ENCODE measurements at places on chromosomes 6 and 20. TPM values are rescaled to one million over a fixed set of nuclear protein-coding genes. Genes with fewer than 3 reads are reported as not detected.

- DNase-seq = no peak
Measured at GRCh38 chr6:143516690-143517446, 5.3 kb upstream of the FUCA2 start.

DNA sequence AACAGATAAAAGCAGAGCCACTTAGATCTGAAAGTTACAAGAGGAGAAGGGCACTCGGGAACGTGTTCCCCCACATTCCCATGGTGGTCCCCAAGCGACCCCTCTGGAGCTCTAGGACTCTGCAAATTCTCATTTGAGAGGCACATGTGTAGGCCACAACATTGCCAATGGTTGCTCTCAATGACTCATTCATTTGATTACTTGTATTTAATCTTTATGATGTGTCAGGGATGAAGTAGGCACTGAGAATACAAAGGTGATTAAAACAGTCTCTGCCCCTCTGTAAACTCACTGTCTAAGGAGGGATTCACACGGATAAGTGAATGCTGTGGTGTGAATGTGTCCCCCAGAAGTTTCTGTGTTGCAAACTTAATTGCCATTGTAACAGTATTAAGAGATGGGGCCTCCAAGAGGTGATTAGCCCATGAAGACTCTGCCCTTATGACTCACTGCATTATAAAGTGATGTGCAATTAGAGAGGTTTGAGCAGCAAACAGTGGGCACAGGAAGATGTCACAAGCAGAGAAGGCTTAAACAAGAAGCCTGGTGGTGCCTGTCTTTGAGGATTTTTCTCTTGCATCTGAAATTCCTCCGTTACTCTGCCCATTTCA is 34.0 kb upstream of the TRAM2 start:
- no peak for DNase-seq

- DNase-seq = no peak
Measured at GRCh38 chr6:39933669-39934130, 562 bp downstream of the MOCS1 start.

GRCh38 chr6:14743144-14743473 is 502.8 kb upstream of the JARID2 start:
- no peak for DNase-seq

GRCh38 chr6:45970326-45970725 is 45.3 kb downstream of the CLIC5 start:
- no peak for DNase-seq

- no peak for DNase-seq
Measured at GRCh38 chr20:17799575-17800227, 99.9 kb downstream of the BANF2 start.

DNA sequence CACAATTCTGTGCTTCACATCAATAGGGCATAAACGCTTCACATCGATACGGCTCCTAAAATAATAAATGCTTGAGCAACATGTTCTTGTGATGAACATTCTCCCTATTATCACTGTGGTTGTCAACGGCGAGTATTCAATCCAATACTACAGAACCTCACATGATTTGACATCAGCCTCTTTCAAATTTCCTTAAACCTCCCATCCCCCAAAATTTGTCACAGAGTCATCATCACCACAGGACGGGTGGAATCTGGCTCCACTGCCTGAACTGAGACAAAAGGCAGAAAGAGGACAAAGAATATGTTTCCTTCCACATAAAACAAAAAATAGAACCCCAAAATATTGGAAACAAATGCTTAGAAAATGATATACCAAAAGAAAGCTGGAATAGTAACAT is 7.3 kb downstream of the THEMIS start:
- no peak for DNase-seq

DNA sequence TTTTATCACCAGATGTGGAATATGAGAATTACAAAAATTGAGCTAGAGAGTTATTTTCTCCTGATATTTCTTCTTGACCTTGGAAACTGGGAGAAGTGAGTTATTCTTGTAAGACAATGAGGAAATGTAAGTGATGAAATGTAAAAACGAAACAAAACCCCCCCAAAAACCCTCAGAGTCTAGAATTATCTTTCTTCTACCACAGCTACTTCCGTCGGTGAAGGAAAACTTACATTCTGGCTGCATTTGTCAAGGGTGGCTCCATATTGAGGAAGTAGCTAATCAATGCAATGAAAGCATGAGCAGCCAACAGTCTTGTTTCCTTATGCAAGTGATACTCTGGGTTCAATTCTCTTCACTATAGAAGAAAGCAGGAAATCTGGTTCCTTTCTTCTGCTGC is 661.7 kb upstream of the CITED2 start:
- no peak for DNase-seq

GRCh38 chr6:76004202-76004601 is 68.3 kb downstream of the IMPG1 start:
- no peak for DNase-seq

The DPPA5 gene
- polyA plus RNA-seq = not detected

The TFAP2D gene
- polyA plus RNA-seq = not detected

DNA sequence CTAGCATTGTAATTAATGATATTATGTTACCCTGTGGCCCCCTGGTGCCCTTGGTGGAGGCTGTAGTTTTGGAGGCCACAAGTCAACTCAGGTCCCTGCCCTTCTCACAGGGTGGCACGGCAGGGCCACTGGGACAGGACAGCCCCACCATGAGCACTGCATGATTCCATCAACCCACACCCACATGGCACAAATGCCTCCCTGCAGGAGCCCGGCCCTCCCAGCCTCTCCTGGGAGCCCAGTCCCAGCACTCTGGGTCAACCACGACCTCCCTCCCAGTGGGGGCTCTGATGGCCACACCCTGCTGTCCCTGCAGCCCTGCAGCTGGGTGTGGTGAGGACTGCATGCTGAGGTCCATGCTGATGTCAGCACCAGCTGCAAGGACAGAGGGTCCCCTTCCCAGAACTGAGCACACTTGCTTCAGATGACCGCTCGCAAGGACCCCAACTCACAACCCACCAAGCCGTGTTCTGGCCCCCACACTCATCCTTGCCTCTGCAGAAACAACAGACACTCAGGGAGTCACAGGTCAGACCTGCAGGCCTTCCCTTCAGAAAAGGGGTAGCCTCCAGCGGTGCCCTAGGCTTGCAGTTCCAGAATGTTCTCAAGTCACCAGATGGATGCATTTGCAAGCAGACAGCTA is 15.7 kb upstream of the CST7 start:
- no peak for DNase-seq

The NRN1 gene
- 3.4 TPM for polyA plus RNA-seq

DNA sequence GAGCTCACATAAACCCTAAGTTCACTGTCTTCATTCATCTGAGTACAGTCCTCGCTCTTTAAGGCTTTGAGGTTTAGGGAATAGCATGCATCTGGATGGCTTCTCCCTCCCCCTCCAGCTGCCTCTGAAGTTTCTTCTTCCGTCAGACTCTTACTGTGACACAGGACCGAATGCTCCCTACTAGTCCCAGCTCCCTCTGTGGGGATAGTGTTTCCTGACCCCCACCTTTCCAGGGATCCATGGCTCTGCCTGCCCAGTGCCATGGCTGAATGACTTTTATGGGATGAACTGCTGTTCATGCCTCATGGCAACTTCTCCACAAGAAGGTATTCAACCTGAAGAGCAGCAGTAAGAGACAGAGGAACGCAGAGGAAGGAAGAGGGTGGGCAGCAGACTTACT is 79.8 kb upstream of the EMILIN3 start:
- DNase-seq = no peak

The BTBD3 gene
- polyA plus RNA-seq = 21.2 TPM

The PNPLA1 gene
- polyA plus RNA-seq = not detected

The CALHM6 gene
- polyA plus RNA-seq = 1.4 TPM

DNA sequence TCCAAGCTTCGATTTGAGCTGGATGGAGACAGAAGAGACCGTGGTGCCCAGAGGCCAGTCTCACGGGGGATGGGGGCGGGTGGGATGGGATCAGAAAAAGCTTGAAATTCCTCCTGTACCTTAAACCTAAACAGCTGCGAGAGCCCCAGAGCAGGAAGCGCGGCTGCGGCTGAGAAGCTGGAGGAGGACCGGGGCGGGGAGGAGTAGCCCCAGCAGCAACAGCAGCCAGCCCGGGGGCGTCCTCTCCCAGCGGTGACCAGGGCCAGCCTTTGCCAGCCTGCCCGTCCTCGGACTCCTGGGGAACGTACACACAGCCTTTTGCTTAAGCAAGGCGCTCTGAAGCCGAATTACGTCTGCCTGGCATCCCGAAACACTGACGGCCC is 17.4 kb upstream of the PRDM13 start:
- DNase-seq = no peak

The TTK gene
- polyA plus RNA-seq = 0.21 TPM

The LAMA5 gene
- polyA plus RNA-seq = 259 TPM

- DNase-seq = no peak
Measured at GRCh38 chr6:6538261-6538660, 50.3 kb upstream of the LY86 start.

DNA sequence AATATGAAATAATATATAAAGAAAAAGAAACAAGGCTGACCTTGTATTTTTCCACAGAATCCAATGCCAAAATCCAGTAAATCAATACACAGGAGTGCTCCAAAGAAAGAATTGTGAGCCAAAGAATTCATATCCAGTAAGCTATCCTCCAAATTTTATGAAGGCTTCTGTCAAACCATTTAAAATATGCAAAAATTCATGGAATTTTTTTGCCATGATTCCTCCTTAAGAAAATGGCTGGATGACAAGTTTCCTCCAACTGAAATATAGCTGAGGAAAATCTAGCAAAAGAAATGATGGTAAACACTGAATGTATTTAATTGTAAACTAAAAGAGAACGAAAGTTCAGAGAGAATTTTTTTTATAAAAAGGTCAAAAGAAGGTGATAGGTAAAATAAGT is 290.3 kb downstream of the UBE3D start:
- DNase-seq = no peak

GRCh38 chr6:63923139-63923739 is 287.6 kb downstream of the PHF3 start:
- no peak for DNase-seq

GRCh38 chr6:15421945-15422733 is 176.3 kb downstream of the JARID2 start:
- no peak for DNase-seq

DNA sequence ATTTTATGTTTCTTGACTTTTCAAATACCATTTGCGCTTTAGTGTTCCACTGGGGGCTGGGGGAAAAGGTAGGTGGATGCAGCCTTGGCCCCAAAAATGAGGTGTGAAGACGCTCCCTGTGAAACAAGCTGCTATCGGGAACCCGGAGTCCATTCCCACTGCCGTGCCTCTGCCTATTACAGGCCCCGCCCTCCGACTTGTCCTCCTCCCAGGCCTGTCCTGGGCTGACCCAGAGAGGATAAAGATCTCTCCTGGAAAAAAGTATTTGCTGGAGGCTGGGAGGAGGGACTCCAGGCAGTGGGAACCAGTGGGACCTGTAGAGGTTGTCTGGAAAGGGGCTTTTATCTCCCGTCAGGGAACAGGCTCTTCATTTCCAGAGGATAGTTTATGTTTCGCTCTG is 215.0 kb downstream of the SLC24A3 start:
- DNase-seq = no peak

- DNase-seq = no peak
Measured at GRCh38 chr6:112622036-112622435, 274.9 kb downstream of the RFPL4B start.

The SLC17A4 gene
- 15.3 TPM for polyA plus RNA-seq

The LZTS3 gene
- 20.3 TPM for polyA plus RNA-seq

- no peak for DNase-seq
Measured at GRCh38 chr6:72286911-72287311, 335.0 kb upstream of the KCNQ5 start.

DNA sequence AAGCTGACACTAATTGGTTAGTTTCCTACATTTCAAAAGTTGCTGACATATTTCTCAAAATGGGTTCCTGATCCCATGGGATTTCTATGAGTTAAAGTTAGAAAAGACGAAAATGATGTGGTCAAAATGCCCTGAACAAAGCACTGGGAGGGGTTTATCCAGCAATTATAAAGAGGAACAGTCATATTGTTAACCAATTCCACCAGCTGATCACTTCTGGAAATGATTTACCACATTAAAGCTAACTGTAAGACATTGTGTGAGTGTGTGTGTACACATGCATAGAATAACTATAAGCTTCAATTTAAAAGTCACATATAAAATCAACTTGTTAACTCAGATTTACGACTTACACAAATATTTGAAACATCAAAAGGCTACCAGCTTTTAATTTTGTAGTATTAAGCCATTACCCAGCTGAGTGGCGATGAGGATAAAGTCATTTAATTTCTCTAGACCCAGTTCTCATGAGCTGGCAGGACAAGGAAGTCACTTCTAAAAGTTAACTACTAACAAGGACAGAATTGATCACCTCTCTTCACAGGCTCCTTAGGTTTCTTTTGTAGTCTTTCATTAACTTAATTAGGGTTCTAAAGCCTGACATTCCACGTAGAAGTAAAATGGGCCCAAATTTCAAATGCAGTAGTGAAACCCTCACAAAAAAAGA is 40.4 kb downstream of the MAN1A1 start:
- no peak for DNase-seq

- DNase-seq = no peak
Measured at GRCh38 chr6:24882835-24883555, 52.8 kb downstream of the RIPOR2 start.

The PTPRT gene
- polyA plus RNA-seq = 0.80 TPM

The HUS1B gene
- 0.30 TPM for polyA plus RNA-seq

The BPI gene
- not detected for polyA plus RNA-seq

- DNase-seq = peak; percentile 4
Measured at GRCh38 chr6:93454533-93454932, 35.2 kb upstream of the EPHA7 start.

The RIMS4 gene
- 0.07 TPM for polyA plus RNA-seq

DNA sequence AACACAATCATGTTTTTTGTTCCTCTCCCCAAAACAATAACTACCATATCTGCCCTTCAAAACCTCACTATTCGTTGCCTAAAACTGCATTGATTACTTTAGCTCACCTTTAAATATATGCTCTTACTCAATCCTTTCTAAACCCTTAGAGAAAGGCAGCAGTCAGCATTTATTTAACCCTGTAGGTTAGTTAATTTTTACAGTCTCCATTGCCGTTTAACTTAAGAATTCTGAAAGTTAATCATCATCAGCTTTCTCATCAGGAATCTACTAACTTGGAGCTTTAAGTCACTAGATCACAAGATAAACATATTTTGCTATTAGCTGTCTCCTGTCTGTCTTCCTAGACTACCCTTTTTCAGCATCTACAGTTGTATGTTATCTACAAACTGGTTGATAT is 991.9 kb downstream of the EPHA7 start:
- no peak for DNase-seq

The EYS gene
- 0.04 TPM for polyA plus RNA-seq

DNA sequence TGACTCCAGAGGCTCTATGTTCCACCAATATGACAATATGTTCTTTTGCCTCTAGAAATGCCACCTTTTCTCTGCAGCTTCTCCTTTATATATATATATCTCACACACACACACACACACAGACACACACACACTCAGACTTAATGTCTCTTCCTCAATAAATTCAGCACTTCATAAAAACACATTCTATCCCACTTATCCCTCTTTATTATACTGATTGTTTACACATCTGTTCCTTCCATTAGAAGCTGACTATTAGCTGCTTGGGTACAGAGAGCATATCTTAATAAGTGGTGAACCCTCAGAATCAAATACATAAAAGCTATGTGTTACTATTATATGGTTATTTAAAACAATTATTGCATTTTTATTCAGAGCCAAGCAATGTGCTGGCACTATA is 23.3 kb downstream of the NRSN1 start:
- no peak for DNase-seq

- no peak for DNase-seq
Measured at GRCh38 chr6:53300656-53301551, 47.8 kb downstream of the ELOVL5 start.

- DNase-seq = no peak
Measured at GRCh38 chr6:131317516-131317915, 182.2 kb downstream of the AKAP7 start.

GRCh38 chr20:7996898-7997297 is 22.7 kb downstream of the TMX4 start:
- no peak for DNase-seq

The SULF2 gene
- 7.7 TPM for polyA plus RNA-seq

The DUSP15 gene
- 4.3 TPM for polyA plus RNA-seq
